Mucosa of gallbladder (tissue), 1 donor: ENCODE measurements at places on chromosomes 5 and 9.

DNA sequence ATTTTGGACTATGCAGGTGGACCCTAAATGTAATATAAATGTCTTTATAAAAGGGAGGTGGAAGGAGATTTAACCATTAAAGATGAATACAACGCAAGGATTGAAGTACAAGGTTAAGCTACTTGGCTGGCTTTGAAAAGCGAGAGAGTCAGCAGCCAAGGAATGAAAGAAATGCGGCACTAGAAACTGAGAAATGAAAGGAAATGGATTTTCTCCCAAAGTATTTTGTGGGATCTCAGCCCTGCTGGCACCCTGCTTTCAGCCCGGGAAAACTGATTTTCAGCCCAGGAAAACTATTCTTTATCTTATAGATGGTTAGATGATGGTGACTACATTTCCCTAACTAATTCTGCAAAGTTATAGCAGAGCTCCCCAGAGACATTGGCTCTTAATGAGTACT lies 1349.6 kb upstream of the C9orf72 start:
- no peak for DNase-seq

GRCh38 chr9:94714494-94714893 lies 12.0 kb upstream of the AOPEP start:
- DNase-seq, result no peak

GRCh38 chr9:82599336-82599949 lies 463.5 kb downstream of the RASEF start:
- DNase-seq, result no peak

DNA sequence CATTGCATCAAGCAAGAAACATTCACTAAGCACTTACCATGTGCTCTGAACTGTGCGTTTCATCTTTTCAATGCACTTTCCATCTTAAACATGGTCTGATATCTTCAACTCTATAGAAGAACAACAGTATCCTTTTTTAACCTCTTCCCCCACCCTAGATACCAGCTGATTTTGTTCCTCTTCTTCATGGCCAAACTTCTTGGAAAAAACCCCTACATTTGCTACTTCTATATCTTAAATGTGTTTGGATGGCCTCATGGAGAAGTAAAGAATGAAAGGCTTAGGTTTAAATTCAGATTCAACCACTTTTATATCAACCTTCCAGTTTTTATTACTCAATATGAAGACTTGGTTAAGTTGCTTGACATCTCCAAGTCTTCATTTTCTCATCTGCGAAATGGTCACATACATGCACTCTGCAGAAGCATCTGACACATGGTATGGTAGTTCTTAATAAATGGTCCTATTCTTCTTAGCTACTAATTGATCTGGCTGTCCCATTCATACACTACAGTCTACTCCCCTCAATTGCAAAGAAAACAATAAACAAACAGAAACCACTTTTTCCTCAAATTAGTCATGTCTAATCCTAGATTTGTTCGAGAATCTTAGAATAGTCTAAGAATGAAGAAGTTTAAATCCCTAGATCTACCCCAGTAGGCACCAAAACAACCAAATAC lies 59.4 kb downstream of the FYB1 start:
- no peak for DNase-seq

- DNase-seq, result peak; percentile 78
These were observed 159.9 kb downstream of the OLFM1 start for GRCh38 chr9:135247227-135247930.
